Activated CD8-positive, alpha-beta memory T cell treated with anti-CD3 and anti-CD28 coated beads for 24 hours (primary cell): ENCODE measurements at places on chromosomes 13 and 19.
A peak's percentile ranks its signal among the peaks of the same experiment; 100 is the strongest.

DNA sequence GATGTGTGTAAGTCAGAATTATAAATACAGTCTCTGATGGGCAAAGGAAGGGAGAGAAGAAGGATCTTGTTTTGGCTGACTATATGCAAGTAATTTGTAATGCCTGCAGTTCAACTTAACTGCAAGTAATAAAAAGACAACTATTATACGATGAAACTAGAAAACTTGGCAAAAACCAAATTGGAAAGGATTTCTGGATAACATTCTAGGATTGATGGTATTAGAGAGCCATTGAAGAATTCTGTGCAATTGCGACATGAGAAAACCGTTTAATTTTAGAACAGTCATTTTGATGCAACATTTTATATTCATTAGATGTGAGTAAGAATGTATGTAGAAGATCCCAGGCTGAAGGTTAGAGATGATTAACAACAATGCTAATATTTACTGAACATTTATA is 1334.1 kb downstream of the EFNB2 start:
- DNase-seq: no peak

DNA sequence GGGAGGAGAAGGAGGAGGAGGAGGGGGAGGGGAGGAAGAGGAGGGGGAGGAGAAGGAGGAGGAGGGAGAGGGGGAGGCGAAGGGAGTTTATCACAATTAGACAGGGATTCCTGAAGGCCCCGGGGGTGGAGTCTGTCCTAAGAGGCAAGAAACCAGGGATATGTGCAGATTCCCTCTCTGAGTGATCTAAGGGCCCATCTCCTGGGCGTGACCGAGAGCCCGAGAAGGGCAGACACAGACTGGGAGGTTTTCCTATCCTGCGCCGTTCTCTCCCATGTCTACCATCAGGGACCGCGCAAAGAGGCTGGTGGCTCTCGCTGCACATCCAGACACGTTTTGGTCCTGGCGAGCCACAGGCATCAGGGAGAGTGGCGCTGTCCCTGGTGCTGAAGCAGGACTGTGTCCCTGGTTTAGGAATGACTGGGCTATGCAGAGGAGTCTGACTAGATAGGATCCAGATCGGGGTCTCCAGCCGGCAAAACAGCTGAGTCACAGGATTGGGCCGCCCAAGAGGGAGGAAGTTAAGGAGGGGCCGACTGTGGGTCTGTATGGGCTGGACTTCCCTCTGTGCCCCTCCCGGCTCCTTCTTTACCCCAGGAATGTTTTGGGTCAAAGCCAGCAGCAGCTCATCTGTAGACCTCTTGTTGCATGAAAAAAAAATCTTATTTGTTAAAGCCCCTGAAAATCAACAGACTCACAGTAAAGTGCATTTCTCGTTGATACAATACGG is 17.9 kb upstream of the ZNF175 start:
- peak; percentile 76 for DNase-seq

DNA sequence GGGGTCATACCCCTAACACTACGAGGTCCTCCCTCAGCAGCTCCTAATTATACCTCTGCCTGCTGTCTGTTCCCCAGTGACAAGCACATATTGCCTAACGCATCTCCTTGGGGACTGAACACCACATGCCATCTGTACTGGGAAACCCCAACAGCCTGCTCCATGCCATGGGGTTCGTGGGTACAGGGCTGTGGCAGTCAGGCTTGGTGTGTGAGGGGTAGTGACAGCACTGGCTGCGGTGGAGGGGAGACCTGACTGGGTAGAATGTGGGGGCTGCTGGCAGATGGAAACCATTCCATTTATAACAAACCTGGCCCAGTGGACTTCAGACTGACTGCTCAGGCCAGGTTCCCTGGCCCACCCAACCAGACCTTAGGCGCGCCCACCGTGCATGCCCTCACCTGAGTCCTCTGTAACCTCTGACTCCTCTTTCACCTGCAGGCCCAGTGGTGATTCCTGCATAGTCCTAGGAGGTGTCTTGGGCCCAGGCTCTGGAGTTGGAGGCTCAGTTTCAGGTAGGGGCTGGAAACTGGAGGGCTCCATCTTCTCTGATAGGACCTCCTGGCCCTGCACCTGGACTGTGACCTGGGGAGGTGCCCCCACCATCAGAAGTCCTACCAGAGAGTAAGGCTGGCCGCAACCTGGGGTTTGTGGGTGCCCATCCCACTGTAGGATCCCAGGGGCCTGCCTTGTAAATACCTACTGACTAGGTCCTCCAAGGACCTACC is 3.0 kb downstream of the MZF1 start:
- DNase-seq: peak; percentile 55

- DNase-seq: no peak
Measured at GRCh38 chr13:19618977-19619376, 14.5 kb upstream of the MPHOSPH8 start.

DNA sequence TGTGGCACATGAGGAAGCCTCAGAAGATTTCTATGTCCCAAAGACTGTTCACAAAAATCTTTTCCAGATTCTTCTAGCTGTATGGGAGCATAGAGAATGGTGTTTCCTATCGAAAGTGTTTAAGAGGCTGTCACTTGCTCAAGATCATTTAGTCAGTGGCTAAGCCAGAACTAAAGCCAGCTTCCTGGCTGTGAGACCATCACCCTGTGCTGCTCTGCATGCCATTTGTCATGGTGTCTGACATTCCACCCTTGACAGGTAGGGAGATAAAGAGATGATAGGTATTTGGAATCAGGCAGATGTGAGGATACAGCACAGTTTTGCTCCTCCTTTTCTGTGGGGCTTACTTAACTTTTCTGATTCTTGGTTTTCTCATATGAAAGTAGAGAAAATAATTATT is 177.3 kb downstream of the DNAJC15 start:
- no peak for DNase-seq

- DNase-seq: no peak
Measured at GRCh38 chr13:29722415-29722814, 126.9 kb upstream of the SLC7A1 start.

DNA sequence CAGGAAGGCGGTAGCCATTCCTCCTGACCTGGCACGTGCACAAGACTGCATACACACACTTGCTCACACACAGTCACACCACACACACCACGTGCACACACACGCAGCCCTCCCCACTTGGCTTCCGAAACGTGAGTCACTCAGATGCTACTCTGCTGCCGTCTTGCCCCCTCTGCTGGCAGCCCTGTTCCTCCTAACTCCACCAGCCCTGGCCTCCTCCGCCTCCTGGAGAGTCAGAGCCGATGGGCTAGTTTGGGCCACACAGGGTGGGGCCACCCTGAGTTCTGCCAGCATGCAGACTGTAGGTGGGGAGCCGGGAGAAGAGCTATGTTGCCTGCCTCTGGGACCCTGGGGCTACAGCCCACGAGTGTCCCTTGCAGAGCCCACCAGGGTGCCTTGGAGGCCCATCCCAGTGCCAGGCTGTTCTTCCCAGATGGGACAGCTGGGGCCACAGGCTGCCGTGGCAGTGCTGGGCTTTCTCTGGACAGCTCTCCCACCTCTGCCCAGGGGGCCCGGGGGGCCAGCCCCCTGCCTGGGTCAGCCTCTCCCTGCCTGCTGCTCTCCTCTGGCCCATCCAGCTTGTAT is 12.1 kb downstream of the PIN1 start:
- peak; percentile 80 for DNase-seq

GRCh38 chr13:83907196-83907989 is 25.1 kb upstream of the SLITRK1 start:
- no peak for DNase-seq

GRCh38 chr19:7705387-7706187 is 3.7 kb upstream of the FCER2 start:
- peak; percentile 83 for DNase-seq

- DNase-seq: no peak
Measured at GRCh38 chr19:37809366-37809765, 30.0 kb upstream of the ZNF573 start.

- DNase-seq: no peak
Measured at GRCh38 chr13:113123226-113124201, 915 bp downstream of the F10 start.

GRCh38 chr19:53772943-53773342 is 51.2 kb downstream of the NLRP12 start:
- DNase-seq: peak; percentile 63

- DNase-seq: no peak
Measured at GRCh38 chr19:21655540-21656126, 111.7 kb downstream of the ZNF100 start.

GRCh38 chr19:3556978-3557460 is 367 bp downstream of the MFSD12 start:
- peak; percentile 86 for DNase-seq

DNA sequence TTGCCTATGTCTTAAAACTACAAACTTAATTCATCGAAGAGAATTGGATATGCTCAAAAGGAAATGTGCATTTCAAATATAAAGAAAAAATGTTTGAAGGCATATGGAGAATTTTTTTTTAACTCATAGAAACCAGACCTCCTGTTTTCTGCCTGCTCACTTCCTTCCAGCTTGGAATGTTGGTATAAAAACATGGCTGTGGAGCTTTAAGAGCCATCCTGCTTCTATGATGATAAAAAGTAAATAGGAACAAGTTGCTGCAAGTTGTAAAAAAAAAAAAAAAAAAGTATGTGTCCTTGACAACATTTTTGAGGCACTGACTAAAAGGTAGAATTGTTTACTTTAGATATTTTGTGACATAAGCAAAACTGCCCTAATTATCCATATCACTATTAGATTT is 1230.7 kb downstream of the PCDH9 start:
- no peak for DNase-seq

DNA sequence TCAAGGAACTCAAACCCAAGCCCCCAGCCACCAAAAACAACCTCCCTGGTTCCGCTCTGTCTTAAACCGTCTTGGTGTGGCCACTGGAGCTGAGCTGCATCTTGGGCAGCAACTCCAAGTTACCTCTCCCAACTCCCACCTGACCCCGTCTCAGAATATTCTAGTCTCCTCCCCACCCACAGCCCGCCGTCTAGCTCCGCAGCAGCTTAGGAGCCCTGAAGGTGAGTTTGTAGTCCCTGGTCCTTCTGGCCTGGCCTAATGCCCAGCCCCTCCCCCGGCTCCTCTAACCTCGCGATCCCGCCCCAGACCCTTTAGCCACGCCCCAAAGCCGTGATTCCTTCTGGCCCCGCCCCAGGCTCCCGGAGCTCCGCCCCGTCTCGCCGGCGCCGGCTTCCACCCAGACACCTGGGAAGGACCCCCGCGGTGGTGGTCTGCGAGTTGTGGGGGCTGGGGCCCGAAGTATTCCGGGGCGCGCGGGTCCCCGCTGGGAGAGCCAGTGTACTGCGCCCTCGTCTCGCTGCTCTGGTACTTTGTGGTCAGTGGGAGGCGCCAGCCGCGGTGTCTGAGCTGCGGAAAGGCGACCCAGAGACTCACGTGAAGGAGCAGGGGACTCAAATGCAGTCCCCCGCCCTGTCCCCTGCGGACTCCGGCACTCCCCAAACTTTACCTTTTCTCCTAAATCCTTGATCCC is 2.5 kb upstream of the LHB start:
- DNase-seq: peak; percentile 86

GRCh38 chr19:35693835-35694599 is 10.3 kb upstream of the ZBTB32 start:
- peak; percentile 94 for DNase-seq

GRCh38 chr19:17049711-17050280 is 23.2 kb upstream of the CPAMD8 start:
- DNase-seq: no peak

DNA sequence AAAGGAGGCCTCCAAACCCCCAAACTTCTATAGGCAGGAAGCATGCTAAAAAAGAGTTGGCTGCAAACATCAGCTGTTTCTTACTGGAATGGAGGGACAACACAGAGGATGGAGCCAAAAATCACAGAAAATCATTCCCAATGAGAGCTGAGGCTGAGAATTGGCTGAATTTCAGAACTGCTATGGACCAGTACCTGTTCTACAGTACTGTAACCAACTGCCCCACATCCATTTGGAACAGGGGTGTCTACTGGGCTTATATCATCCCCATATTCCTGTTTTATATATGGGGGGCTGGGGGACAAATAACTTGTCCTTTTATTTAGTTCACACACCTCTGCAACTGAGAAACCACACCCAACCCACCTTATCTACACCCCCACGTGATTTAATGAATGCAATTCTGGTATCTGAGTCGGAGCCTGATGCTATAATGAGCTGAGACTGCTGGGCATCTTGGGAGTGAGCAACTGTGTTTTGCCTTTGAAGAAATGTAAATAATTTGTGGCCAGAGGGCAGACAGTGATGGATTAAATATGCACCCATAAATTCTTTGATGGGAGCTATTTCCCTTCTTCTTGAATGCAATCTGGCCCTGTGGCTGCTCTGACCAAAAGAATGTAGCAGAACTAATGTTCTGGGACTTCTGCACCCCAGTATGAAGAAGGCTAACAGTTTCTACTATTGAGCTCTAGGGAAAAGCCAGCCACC is 82.6 kb downstream of the TBC1D4 start:
- no peak for DNase-seq

DNA sequence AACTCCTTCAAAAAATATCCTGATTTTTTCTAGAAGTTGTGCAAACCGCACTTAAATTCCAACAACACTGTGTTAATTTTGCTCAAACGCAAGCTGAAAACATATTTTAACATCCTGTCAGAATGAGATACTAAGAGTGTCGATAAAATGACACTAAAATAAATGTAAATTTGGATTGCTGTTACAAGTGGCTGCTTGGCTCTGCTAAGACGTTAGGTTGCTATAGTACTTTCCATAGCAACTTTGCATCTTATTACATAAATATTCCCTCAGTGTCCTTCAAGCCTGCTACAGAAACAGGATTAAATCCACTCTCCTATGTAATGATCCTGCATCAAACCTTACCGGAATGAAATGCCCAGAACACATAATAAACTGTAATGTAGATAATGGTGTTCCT is 292.1 kb downstream of the DNAJC15 start:
- no peak for DNase-seq
